ENCODE measurements at places on chromosomes 2 and 18.

GRCh38 chr2:240277073-240277806, 136.8 kb upstream of the OTOS start:
- H3K4me1 ChIP-seq, result no peaks in the 10 kb centered on the region
- no peak overlapping the region for H3K27ac ChIP-seq
- H3K4me3 ChIP-seq, result no peak overlapping the region
- no peaks in the 10 kb centered on the region for H3K36me3 ChIP-seq

DNA sequence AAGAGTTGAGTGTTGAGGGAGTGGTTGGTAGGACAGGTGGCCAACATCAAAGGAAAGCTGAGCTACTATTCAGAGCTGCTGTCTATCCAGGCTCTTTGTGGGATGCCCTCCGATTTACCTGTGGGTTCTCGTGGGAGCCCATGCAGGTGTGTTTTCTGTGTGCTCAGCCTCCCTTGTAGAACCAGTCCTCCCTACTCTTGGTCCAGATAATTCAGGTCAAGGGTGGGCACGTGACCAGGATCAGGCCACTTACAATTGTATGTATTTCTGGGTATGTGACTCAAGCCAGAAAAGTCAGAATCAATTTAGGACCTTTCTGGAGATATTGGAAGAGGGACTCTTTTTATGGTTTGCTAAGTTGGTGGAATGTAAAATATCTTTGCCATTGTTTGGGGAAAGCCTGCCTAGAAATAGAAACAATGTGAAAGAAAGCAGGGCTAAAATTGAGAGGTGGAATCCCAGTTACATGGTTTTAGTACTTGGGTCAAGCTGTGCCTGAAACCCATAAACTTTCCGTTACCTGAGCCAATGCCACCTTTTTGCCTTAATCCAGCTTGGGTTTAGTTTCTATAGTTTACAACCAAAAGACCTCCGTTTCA, 93.2 kb downstream of the PDCL3 start:
- DNase-seq, result no peak
- no peak overlapping the region for H3K27ac ChIP-seq
- H3K4me1 ChIP-seq, result no peaks in the 10 kb centered on the region
- peaks cover 26% of the 10 kb centered on the region for H3K27me3 ChIP-seq
- no peaks in the 10 kb centered on the region for H3K36me3 ChIP-seq

DNA sequence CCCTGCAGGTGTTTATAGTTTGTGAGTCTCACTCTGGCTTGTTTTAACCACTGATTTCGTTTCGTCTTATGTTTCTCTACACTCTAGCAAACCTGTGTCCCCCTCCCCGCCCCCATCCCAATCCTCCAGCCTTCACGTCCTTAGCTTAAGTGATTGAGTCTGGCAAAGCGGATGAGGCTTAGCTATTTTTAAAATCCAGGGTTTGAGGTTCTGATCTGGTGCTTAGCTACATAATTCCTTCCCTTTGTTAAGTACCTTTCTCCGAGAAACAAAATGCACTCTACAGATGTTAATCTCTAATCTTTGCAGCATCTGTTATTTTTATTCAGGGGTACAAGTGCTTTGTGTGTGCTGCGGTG, 7.8 kb downstream of the AGAP1 start:
- H3K27ac ChIP-seq, result peak overlapping the region; percentile 43
- H3K4me1 ChIP-seq, result peaks cover 51% of the 10 kb centered on the region
- H3K27me3 ChIP-seq, result no peaks in the 10 kb centered on the region

- H3K27ac ChIP-seq, result no peak overlapping the region
- no peak overlapping the region for H3K4me3 ChIP-seq
Observed at GRCh38 chr2:187055463-187055862, 206.5 kb upstream of the ZSWIM2 start.

- no peak overlapping the region for H3K4me3 ChIP-seq
- H3K27ac ChIP-seq, result peak overlapping the region; percentile 94
- peaks cover 6% of the 10 kb centered on the region for H3K36me3 ChIP-seq
- peaks cover 48% of the 10 kb centered on the region for H3K4me1 ChIP-seq
Observed at GRCh38 chr2:30252723-30253701, 21.7 kb downstream of the LBH start.

DNA sequence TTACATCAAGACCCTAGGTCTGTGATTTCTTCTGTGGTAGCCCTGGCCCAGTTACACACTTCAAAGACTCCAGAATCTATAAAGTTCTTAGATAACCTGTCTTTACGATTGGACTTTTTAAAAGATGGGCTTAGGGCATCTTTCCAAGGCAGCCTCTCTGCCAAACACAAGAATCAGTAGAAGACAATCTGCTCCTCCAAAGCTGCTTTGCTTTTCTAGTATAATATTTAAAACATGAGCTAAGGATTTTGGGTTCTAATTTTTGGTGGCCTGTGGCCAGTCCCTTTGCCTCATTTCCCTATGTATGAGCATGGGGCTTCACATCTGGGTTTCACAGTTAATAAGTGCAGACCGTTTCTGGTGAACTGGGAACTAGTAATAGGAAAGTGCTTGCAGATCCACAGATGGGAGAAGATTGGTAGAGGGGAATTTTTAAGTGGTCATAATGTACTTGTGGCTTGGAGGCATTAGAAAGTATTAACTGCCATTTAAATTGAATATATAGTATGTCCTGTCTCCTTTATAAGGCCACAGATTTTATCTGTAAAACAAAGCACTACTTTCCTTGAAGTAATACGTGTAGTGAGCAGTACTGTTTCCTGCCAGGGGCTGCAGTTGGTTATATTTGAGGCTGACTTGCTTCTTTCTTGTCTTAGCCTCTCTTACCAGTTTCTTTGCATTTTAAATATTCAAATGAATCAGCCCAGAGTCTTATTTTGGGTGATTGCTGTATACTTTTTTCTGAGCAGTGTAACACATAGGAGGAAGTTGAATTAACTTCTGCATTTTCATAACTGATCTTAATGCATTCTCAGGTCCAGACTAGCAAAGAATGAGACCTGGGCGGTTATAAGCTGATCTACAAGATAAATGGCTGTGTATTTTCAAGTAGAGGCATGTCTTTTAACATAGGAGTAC, 1.5 kb downstream of the ARPC2 start:
- H3K4me3 ChIP-seq, result peak overlapping the region; percentile 98
- peaks cover 22% of the 10 kb centered on the region for H3K36me3 ChIP-seq
- peaks cover 18% of the 10 kb centered on the region for H3K4me1 ChIP-seq

- H3K4me3 ChIP-seq, result no peak overlapping the region
- DNase-seq, result no peak
- no peak overlapping the region for H3K27ac ChIP-seq
- no peaks in the 10 kb centered on the region for H3K27me3 ChIP-seq
- no peaks in the 10 kb centered on the region for H3K36me3 ChIP-seq
Observed at GRCh38 chr2:33457556-33458247, 18.7 kb upstream of the RASGRP3 start.

GRCh38 chr2:26754972-26755670, 9.0 kb upstream of the SLC35F6 start:
- H3K27me3 ChIP-seq, result no peaks in the 10 kb centered on the region
- no peak overlapping the region for H3K27ac ChIP-seq
- H3K4me3 ChIP-seq, result no peak overlapping the region
- H3K4me1 ChIP-seq, result peaks cover 34% of the 10 kb centered on the region

- H3K4me3 ChIP-seq, result no peak overlapping the region
- H3K4me1 ChIP-seq, result no peaks in the 10 kb centered on the region
- no peaks in the 10 kb centered on the region for H3K27me3 ChIP-seq
Observed at GRCh38 chr2:32108111-32108510, 44.8 kb downstream of the SPAST start.

GRCh38 chr18:58806826-58807714, 57.6 kb upstream of the ZNF532 start:
- no peaks in the 10 kb centered on the region for H3K27me3 ChIP-seq
- no peak overlapping the region for H3K4me3 ChIP-seq
- H3K4me1 ChIP-seq, result no peaks in the 10 kb centered on the region
- no peak for DNase-seq
- no peak overlapping the region for H3K27ac ChIP-seq

DNA sequence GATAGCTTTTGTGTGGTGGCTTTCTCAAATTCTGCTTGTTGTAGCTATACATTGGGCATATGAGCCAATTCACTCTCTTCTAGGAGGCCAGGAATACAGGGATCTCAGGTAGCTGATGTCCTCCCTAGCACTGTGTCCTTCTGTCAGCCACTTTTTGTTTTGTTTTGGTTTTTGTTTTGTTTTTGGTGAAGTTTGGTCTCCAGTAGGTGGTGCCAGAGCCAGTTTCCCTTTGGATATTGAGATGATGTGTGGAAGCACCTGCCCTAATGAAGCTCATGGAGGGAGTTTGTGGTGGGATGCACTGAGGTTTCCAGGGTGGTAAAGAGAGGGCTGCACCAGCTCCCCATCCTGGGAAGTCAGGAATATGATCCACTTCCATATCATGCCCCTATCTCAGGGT, 100.5 kb upstream of the VWC2L start:
- H3K4me1 ChIP-seq, result no peaks in the 10 kb centered on the region
- H3K27ac ChIP-seq, result no peak overlapping the region
- no peaks in the 10 kb centered on the region for H3K36me3 ChIP-seq
- DNase-seq, result no peak

DNA sequence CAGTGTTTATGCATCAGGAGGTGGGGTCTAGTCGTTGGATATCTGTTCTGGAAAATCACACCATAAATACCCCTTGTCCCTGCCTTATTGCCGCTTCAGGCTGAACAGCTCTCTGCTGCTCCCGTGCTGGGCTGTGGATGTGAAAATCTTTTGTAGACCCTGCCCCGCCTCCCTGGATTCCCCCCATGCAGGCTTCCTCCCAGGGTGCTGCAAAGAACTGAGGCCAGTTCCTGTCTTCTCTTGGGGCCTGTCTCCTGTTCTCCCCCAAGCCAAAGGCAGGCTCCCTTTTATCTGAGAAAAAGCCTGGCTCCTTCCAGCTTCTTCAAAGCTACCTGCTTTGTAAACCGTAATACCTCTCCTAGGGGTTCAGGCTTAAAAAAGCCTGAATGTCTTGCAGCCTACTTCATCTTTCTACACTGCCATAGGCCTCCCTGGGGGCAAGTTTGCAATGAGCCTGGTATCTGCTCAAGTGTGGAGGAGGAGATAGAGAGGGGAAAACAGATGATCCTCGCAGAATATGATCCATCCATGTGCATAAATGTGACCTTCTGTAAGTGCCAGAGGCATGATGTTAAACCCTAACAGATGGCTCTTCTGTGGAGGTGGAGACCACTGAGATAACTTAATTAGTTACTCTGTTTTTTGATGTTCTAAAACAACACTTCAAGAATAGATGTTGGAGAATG, 55.3 kb downstream of the VWA3B start:
- H3K27me3 ChIP-seq, result peaks cover 13% of the 10 kb centered on the region
- no peaks in the 10 kb centered on the region for H3K4me1 ChIP-seq
- no peaks in the 10 kb centered on the region for H3K36me3 ChIP-seq
- H3K4me3 ChIP-seq, result no peak overlapping the region
- H3K27ac ChIP-seq, result no peak overlapping the region
- no peak for DNase-seq

- no peaks in the 10 kb centered on the region for H3K36me3 ChIP-seq
- no peak overlapping the region for H3K4me3 ChIP-seq
- no peaks in the 10 kb centered on the region for H3K4me1 ChIP-seq
- DNase-seq, result no peak
- H3K27ac ChIP-seq, result no peak overlapping the region
Observed at GRCh38 chr2:175734686-175735085, 267.4 kb downstream of the LNPK start.

GRCh38 chr18:907885-908757, 3.5 kb downstream of the ADCYAP1 start:
- H3K27me3 ChIP-seq, result peaks cover 53% of the 10 kb centered on the region
- no peak overlapping the region for H3K27ac ChIP-seq
- no peaks in the 10 kb centered on the region for H3K36me3 ChIP-seq
- no peaks in the 10 kb centered on the region for H3K4me1 ChIP-seq

- H3K36me3 ChIP-seq, result no peaks in the 10 kb centered on the region
- no peak overlapping the region for H3K4me3 ChIP-seq
- no peak overlapping the region for H3K27ac ChIP-seq
- DNase-seq, result no peak
- H3K27me3 ChIP-seq, result no peaks in the 10 kb centered on the region
Observed at GRCh38 chr2:209391776-209392401, 32.0 kb upstream of the MAP2 start.

DNA sequence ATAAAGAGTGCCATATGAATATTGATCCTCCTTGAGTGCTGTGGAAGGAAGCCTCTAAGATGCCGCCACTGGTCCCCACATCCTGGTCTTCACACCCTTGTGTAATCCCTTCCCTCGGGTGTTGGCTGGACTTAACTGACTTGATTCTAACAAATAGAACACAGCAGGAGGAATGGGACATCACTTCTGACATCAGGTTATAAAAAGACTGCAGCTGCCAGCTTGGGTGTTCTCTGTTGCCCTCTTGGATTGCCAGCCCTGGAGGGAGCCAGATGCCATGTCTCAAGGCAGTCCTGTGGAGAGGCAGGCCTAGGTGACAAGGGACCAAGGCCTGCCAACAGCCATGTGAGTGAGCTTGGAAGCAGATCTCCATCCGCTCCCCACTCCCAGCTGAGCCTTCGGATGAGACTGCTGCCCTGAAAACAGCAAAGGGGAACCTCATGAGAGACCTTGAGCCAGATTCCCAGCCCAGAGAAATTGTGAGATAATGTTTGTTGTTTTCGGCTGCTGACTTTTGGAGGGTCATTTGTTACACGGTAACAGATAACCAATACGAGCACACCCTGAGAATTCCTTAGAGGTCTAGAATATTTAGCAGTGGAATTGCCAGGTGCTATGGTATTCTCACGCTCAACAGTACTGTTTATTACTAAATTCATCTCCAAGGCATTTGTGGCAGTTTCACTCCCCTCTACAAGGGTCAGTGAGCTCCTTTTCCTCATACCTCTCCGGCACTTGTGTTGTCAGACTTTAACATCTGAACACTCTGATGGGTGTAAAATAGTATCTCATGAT, 32.5 kb downstream of the HPCAL1 start:
- DNase-seq, result no peak
- H3K36me3 ChIP-seq, result peaks cover 13% of the 10 kb centered on the region
- H3K27me3 ChIP-seq, result no peaks in the 10 kb centered on the region
- H3K27ac ChIP-seq, result no peak overlapping the region
- peaks cover 41% of the 10 kb centered on the region for H3K4me1 ChIP-seq

DNA sequence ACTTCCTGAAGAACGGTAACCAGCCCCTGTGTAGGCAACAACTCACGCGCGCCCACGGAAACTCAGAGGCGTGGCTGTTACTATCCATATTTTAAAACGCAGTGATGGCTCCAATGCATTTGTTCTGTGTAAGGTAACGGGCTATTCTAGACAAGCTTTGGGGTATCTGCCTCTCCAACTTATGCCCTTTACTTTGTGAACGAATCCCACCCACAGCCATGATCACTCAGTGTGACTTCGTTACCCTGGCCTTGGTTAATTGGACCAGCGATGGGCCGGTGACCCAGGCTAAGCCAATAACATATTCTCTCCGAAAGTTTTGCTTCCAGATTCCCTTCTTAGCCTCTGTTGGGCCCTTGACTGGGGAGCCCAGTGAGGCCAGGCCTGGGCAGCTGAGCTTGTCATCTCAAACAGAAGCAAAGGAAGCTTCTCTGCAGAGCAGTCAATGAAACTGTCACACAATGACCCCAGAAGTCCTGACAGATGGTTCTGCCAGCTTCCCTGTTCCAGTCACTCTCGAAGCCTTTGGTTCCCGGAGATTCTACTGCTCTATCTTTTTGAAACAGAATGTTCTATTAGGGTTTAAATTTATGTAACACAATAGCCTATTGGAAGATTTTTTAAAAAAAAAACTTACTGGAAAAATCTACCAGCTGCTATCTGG, 30.7 kb upstream of the ROCK2 start:
- DNase-seq, result no peak
- H3K27me3 ChIP-seq, result peaks cover 18% of the 10 kb centered on the region
- peaks cover 9% of the 10 kb centered on the region for H3K4me1 ChIP-seq
- H3K4me3 ChIP-seq, result no peak overlapping the region
